ENCODE measurements at places on chromosomes 1 and 21.

DNA sequence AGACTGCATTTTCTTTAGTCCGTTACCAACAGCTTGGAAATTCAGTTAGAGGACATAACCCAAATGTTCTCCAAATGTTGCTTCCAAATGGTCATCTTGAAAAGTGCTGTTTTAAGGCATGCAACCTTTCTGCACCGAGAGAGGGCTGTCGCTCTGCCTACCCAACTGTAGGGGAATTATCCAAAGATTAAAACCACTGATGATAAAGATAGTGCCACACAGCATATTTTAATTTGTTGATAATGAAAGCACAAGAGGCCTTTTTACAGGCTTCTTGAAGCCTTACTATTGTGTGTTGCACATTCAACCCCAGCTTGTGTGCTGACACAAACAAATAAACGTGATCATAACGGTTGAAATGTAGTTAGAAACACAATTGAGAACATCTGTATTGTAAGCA lies 121.5 kb downstream of the LMO4 start:
- DNase-seq = no peak

GRCh38 chr1:10958614-10959013 lies 53.8 kb upstream of the TARDBP start:
- no peak for DNase-seq

- DNase-seq = no peak
Observed at GRCh38 chr1:245663841-245664240, 509.1 kb downstream of the KIF26B start.

- DNase-seq = no peak
Observed at GRCh38 chr1:92291372-92291999, 7.3 kb downstream of the GLMN start.

- no peak for DNase-seq
Observed at GRCh38 chr1:234933475-234933874, 195.2 kb downstream of the TOMM20 start.

- DNase-seq = no peak
Observed at GRCh38 chr1:60894130-60894529, 188.2 kb upstream of the NFIA start.

DNA sequence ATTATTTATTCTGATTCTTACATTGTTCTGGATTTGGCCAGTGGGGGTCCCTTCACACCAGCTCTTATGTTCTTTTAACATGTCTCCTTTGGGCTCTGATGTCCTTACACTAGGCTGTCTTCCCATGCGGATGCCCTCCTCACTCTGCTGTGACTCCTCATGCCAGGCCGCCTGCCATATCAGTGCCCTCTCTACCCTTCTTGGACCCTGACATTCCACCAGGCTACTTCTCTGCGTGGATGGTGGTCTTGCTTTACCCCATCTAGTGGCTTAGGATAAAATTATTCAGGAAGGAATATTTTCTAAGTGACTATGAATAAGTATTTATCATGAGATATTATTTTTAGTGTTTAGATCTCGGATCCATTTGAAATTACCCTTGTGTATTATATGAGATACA lies 21.2 kb downstream of the ATF6 start:
- no peak for DNase-seq

All from glomerular endothelial cell (primary cell).